ENCODE measurements at places on chromosomes 16 and 17.

- ATAC-seq: no peak
These were observed 6.5 kb upstream of the NECAB2 start for GRCh38 chr16:83961591-83961990.

- ATAC-seq: no peak
These were observed 125.8 kb upstream of the SMURF2 start for GRCh38 chr17:64787921-64788271.

- ATAC-seq: no peak
These were observed 20.4 kb upstream of the MPHOSPH6 start for GRCh38 chr16:82190386-82190785.

- ATAC-seq: no peak
These were observed 1568.6 kb upstream of the GOT2 start for GRCh38 chr16:60302676-60303075.

GRCh38 chr17:64480951-64481350 is 15.9 kb downstream of the POLG2 start:
- ATAC-seq: no peak

DNA sequence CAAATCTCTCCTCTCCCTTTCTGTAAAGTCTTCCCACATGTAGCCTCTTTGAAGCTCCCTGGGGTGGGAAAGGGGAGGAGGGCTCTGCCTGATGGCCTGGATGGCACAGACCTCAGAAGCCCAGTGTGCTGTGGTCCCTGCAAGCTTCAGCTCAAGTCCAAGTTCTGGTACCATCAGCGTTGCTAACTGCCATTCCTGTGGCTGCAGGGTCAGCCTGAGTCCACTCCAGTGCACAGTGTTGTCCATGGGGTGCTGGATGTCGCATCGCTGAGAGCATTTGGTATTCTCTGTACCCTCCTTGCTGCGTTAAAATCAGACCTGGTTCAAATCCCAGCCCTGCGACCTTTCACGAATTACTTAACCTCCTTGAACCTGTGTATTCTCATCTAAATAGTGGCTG is 105.1 kb downstream of the RAB11FIP4 start:
- ATAC-seq: no peak

DNA sequence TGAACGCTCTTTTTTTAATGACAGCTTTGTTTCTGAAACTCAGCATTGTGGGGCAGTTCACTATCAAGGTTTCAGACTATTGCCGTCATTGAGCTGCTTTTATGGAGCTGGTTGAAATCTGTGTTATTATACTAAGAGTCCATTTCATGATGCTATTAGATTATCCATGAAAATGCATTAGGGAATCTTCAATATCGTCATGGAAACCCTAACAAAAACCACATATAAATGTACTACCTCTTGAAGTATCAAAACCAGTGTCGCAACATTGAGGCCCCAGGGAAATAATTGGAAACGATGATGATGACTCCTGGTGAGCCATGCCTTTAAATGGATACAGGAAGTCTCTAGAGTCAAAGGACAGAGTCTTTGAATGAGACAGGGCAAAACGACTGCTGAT is 231.6 kb upstream of the CPHXL start:
- no peak for ATAC-seq

DNA sequence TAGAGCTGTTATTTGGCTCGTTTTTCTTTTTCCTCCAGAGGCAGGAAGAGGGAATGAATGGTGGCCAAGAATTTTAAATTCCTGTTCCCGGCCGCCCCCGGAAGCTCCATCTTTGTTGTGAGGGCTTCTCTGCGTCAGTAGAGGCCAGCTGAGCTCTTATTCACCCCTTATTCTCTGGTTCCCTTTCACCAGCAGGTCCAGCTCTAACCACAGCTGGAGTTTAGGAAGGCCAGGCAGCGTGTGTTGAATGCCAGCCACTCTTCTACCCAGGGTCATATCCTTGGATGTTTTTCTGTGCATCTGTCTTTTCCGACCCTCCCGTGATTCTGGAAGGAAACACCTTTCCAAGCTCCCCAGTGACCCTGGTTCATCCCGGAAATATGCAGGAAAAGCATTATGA is 570.5 kb downstream of the WWOX start:
- no peak for ATAC-seq

- ATAC-seq: no peak
These were observed 143.2 kb upstream of the ASIC2 start for GRCh38 chr17:33436321-33436720.

- no peak for ATAC-seq
These were observed 111.7 kb downstream of the CDH11 start for GRCh38 chr16:65010125-65010524.

DNA sequence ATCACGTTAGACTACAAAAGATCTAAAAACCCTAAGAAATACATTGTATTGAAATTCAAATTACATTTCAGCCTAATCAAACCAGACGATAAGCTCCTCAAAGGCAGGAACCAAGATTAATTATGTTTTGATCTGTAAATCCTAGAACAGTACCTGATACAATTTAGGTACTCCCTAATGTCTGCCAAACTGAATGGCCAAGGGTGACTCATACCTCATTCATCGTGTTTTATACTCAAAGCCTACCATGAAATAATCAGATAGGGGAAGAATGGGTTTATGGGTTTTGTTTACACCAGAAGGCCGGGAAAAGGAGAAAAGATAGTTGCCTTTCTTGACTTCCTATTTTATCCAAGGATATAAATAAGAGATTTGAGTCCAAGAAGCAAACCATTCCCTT is 19.3 kb downstream of the MMD start:
- ATAC-seq: no peak

- no peak for ATAC-seq
These were observed 11.0 kb upstream of the CRISPLD2 start for GRCh38 chr16:84808826-84809225.

GRCh38 chr16:79329166-79329521 is 271.4 kb downstream of the MAF start:
- no peak for ATAC-seq

GRCh38 chr17:16882243-16882925 is 89.5 kb downstream of the TNFRSF13B start:
- no peak for ATAC-seq

DNA sequence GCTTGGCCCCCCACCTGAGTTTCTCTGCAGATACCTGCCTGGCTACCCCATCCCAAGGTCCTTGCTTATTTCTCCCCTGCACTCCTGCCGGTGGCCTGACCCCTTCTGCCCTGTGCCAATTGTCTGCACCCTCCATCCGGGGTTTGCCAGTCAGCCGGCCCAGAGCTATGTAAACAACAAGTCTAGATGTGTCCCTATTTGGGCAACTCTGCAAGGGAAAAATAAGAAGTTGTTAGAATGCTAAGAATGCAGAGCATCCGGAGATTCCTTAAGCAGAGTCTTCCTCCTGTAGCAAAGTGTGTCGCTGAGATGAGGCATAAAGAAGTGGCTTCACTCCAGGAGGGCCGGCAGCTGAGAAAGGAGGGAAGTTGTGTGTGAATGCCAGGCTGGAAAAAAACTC is 46.6 kb downstream of the RGS9 start:
- no peak for ATAC-seq

DNA sequence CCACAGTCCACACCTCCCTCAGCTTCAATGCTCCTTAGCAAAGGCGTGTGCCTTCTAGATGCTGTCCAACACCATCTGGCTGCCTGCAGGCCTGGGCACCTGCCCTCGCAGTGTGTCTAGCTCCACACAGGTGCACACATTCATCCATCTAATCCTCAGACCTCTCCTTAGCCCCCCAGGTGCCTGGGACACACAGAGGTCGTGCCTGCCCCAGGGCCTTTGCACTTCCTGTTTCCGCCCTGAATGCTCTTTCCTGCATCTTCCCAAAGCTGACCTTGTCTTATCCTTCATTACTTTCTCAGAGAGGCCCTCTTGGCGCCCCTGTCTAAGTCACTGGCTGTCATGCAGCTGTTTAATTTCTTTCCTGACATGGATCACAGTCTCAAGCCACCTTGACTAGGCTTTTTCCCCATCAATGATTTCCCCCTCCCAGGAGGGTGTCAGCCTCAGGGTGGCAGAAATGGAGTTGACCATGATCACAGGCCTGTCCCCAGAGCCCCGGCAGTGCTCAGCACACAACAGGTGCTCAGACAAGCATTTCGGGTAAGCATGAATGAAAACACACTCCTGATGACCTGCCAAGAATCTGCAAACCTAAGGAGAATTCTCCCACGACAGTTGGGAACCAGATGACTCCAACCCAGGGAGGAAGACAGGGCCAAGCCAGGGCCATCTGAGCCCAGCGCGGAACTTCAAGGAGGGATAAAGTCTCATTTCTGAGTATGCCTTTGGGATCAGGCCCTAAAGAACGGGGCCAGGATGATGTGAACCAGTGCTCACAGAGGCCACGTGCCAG is 76.3 kb downstream of the LITAF start:
- no peak for ATAC-seq

Measured in activated CD4-positive, CD25-positive, alpha-beta regulatory T cell treated with anti-CD3 and anti-CD28 coated beads, Interleukin-2, amount 50 U/mL, for 24 hours (primary cell).